ENCODE measurements at places on chromosomes 5 and 9.

GRCh38 chr5:10673017-10673389 is 88.0 kb downstream of the DAP start:
- no peak for DNase-seq

- no peak for DNase-seq
Measured at GRCh38 chr5:60738461-60738860, 38.5 kb upstream of the DEPDC1B start.

- no peak for DNase-seq
Measured at GRCh38 chr9:33229359-33230114, 10.4 kb upstream of the SPINK4 start.

- DNase-seq = no peak
Measured at GRCh38 chr9:84163052-84163650, 177.4 kb downstream of the SLC28A3 start.

GRCh38 chr9:83511051-83511450 is 27.1 kb downstream of the FRMD3 start:
- DNase-seq = no peak

GRCh38 chr5:179340465-179340864 is 4.8 kb downstream of the ADAMTS2 start:
- DNase-seq = no peak

DNA sequence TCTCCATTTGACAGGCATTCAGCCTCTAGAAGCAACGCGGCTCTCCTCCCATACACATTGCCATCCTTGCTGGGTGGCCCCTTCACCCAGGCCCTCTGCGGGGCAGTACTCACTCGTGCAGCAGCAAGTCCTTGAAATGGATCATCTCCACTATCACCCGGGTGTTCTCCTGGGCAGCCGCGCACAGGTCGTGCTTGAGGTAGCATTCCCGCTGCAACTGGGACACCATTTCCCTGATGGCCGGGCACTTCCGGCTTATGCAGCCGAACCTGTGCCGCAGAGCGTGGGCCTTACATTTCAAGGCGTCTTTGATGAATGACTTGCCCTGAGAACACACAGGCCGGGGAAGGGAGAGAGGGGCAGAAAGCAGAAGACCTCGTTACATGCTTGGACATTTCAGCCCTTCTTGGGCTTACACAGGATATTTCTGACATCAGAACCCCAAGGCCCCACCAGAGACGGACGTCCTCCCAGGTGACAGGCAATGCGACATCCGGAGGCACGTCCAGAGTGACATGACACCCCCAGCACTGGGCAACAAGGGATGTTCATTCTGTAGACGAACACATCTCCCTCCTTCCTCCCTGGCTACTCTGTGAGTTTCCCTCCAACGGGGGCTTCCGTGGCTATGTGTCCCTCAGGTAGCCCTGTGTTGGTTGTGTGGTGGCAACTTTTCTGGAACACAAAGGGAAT is 5.0 kb downstream of the STC2 start:
- no peak for DNase-seq

DNA sequence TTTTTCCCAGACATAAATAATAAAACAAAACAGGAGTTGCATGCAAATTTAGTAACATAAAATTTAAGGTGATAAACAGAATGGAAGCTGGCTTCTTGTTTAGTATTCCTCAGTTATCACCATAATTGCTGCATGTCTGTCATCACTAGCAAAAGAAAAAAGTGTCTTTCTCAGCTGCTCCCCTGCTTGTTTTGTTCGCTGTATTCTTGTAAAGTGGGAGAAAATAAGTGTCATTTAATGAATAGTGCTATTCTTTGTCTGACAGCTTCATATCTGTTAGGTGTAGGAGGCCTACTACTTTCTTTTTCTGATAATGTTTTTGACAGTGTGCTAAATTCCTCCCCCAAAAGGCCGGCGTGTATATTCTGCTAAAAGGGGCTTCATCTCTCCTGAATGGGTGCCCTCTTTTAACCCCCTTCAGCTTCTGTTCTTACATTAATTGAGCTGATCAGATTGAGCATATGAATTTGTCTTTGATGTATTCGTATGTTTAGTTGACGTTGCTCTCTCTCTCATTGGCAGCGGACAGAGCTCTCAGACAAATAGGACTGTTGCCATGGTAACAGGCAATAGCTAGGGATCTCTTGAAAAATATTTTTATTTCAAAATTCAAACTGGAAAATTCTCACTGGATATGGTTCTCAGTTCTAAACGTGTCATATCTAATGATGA is 303.8 kb downstream of the KIAA0825 start:
- no peak for DNase-seq

DNA sequence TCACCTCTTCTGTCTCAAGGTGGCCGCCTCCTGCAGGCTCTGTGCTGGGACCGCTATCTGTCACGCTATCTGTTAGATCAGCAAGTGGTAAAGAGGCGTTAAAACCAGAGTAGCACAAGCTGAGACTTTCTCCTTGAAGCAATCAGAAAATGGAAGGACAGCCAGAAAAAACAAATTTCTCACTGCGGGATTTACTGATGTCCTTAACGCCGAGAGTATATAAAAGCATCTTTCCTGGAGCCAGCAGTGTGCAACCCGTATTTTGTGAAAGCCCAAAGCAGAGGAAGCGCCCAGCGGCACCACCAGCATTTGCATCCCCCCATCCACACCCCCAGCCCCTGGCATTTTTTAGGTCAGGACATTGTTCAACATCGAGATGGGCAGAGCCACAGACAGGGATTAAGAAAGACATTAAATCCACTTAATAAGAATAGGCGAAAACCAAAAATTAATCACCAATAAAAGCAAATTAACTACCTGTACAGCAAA is 48.6 kb downstream of the DUSP1 start:
- no peak for DNase-seq

GRCh38 chr9:121336665-121337064 is 33.4 kb downstream of the STOM start:
- no peak for DNase-seq

GRCh38 chr9:114273461-114273881 is 49.4 kb upstream of the ORM1 start:
- DNase-seq = no peak

DNA sequence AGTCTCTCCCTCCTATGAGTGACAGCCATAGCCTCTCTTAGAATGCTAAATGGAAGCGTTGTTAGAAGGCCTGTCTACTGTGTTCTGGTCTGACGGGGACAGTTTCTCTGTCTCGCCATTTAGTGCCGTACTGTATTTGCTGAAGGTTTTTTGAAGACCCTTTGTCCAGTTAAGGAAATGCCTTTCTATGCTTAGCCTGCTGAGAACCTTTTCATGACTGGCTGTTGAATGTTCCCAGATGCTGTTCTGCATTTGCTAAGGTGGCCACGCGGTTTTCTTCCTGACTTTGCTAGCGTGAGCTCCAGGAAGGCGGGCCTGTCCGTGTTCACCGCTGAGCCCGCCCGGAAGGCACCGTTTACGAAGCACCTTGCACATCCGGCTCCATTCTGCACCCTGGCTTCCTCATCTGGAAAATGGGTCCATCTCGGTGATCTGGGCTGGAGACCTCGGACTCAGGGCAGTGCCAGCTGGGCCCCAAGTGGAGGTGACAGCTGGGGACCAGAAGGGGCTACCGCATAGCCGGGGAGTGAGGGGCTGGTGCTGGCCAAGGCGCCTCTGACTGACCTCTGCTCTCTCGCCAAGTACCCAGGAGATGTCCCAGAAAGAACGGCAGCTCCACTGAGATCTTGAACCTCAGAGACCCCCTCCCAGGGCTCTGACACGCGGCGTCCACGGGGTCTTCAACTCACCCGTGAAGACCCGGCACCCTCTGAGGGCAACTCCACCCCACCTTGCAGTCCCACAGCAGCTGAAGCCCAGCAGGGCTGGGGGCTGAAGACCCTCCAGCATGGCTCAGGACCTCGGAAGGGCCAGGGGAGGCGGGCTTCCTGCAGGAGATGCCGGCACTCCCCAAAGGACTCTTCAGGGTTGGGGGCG is 52.5 kb upstream of the NKD2 start:
- DNase-seq = no peak

- DNase-seq = no peak
Measured at GRCh38 chr9:95003689-95004410, 277.4 kb downstream of the AOPEP start.

DNA sequence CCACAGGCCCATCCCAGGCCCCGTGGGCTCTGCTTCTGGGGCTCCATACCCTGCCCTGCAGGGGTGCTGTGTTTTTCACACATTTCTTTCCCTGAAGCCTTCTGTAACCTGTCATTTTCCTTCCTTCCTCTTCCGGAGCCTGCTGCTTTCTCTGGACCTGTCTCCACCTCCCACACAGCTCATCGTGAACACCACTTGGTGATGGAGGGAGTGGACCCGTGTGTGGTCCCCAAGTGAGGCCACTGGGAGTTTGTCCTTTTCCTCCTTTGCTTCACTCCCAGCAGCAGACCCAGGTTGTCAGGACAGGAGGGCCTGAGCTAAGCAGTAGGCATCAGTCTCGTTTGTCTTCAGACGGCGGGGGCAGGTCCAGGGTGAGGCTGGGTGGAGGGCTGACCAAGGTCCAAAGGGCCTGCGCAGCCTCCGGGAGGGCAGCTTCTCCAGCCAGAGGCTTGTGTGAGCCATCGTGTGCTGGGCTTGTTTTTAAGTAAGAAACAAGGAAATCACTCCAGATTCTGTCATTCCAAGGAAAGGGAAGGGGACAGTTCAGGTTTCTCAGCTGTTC is 5.8 kb upstream of the POMT1 start:
- DNase-seq = no peak

DNA sequence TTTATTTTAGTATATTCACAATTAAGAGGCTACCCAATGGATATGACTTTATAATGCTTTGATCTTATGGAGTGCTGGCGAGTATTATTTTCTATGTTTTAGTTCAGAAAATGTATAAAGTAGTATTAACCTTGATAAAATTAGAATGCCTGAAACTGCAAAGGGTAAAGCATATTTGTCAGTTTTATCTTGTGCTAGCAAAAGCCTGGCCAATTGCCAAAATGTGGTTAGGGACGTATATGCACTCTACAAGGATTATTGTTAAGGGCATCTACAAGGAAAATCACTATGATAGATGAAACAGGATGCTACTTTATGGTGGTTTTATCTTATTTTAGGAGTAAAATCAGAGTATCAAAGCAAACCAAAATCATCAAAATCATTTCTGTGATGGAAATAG is 281.7 kb downstream of the CCDC171 start:
- DNase-seq = peak; percentile 6

GRCh38 chr9:114383521-114384231 is 4.1 kb downstream of the AKNA start:
- DNase-seq = peak; percentile 29

GRCh38 chr5:112413611-112414010 is 5.5 kb downstream of the EPB41L4A start:
- no peak for DNase-seq

DNA sequence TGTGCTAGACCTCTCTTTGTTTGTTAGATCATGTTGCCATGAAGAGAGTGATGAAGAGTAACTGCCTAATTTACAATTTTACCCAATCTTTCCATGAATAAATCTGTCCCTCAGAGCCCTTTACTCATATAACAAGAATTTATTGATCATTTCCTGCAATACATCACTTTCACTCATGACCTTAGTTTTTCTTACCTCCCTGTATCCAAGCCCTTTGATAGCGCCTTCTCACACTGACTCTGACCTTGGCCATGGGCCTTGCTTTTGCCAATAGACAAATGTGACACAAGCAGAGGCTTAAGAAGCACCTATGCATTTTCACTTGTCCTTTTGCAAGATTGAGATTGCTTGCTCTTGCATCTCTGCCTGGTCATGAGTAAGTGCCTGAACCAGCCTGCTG is 288.1 kb downstream of the NNT start:
- DNase-seq = no peak

DNA sequence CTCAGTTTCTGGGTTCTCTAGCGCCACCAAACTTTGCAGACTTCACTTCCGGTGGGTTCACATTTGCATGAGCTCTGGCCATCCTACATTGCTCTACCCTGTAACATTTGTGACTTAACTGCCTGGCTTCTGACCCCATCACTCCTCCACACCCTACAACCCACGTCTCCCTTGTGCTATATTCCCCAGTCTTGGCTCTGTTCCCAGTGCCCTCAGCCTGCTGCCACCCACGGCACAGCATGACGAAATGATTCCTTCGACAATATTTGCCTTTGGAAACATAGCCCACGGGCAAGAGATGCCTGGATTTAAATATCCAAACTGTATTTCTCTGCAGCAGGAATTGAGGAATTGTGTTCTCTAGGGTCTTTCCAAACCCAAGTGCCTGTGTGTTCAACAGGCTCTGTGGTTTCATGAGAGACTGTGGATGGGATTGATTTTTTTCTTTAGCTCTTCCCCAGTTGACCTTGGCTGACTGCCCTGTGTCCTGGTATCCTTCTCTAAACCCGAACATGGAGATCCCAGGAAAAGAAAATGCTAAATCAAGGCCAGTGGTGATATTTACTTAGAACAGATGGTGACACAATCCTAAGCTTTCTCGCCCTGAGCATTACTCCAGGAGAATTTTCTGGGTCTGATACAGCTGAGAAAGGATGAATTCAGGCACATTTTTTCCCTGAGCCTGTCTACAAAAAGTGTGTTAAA is 44.4 kb upstream of the GRIA1 start:
- no peak for DNase-seq

DNA sequence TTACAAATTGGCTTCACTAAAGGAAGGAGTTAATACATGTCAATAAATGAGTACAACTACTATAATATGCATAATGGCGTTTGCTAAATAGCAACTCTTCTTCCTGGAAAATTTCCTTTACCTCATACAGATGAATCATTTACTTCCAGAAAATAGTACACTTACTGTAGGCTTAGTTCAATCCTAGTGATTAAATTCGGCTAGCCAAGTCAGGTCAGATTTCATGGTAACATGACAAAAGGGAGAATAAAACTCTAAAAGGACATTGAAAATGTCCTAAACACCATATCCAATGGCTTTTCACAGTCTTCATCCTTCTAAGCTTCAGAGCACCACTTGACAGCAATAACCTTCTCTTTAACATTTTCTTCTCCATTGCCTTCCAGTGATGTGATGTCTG is 42.1 kb upstream of the ZFAND5 start:
- no peak for DNase-seq

DNA sequence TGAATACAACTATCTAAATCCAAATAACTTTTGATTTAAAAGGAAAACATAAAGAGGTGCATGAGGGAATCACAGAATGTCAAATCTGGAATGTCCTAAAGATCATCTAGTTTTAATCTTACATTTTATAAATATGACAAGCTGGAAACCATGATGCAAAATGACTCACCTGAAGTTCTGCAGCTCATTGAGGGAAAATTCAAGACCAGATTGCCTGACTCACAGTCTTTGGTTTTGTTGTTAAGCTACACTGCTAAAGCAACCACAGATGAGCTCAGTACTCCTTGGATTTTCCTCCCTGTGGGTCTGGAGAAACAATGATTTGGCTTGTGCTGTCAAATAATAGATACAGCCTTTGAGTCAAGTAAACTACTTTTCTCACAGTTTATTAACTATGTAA is 19.1 kb upstream of the EDIL3 start:
- DNase-seq = peak; percentile 73

Data from fibroblast of skin of left biceps (primary cell).